Left renal pelvis (tissue), 4 donors: ENCODE measurements at places on chromosomes 12 and 14. TPM values are rescaled to one million over a fixed set of nuclear protein-coding genes. Genes with fewer than 3 reads are reported as not detected.

Gene SLC17A8
- 0.19 TPM for polyA plus RNA-seq

DNA sequence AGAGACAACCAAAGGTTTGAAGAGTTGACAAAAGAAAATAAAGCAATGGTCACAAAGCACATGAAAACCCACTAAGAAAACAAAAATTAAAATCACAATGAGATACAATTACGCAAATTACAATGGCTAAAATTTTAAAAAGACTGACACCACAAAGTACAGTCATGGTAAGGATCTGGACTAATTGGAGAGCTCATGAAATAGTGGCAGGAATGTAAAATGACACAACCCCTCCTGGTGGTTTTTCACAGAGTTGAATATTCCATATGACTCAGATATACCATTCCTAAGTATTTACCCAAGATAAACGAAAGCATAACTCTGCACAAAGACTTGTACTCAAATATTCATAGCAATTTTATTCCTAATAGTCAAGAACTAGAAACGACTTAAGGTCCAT is 65.9 kb downstream of the NOVA1 start:
- DNase-seq: no peak

DNA sequence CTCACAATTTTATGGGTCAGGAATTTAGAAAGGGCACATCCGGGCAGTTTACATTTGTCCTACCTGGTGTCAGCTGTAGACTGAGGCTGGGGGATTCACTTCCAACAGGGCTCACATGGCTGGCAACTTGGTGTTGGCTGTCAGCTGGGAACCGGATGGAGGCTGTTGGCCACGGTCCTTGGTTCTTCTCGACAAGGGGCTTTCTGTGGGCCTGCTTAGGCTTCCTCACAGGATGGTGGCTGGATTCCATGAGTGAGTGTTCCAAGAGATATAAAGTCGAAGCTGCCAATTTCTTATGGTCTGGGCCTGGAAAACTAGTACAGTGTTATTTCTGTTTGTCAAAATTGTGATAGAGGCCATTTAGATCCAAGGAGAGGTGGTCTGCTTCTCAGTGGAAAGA is 127.9 kb downstream of the PTCSC3 start:
- DNase-seq: no peak

GRCh38 chr14:37018571-37019240 is 153.7 kb downstream of the SLC25A21 start:
- no peak for DNase-seq
